Foreskin fibroblast (primary cell): ENCODE measurements at places on chromosomes 11 and 22.

- DNase-seq, result no peak
Measured at GRCh38 chr22:19903031-19903430, 38.5 kb upstream of the COMT start.

DNA sequence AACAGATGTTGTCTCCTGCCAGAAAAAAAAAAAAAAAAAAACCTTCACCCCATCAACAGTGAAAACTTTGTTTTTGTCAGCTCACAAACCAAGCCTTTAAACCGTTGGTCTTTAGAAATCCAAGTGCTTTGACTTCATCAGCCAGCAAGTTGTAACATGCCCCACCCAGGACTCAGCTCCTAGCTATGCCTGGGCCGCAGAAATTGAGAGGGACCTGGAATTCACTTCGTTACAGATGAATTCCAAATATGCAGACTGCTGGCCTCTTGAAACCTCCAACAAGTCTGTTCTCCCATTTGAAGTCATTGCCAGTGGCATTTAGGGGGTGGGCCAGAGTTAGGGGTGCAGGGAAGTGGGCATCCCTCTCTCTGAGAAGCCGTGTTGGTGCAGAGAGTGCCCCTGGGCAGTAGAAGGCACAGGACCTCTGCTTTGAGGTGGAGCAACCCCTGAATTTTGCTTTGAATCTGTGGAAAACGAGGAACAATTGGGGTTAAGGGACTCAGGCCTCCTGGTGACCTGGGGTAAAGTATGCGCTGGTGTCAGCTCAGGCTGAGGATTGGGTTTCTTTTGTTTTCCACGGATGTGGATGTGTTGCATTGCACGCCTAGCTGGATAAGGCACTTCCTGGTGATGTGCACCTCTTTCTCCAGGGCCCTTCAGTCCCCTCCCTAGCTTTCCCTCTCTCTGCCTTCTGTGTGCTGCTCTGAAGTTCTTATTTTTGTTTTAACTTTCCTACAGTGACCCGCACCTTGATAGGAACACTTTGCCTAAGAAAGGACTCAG, 109.5 kb downstream of the DBX1 start:
- DNase-seq, result no peak

DNA sequence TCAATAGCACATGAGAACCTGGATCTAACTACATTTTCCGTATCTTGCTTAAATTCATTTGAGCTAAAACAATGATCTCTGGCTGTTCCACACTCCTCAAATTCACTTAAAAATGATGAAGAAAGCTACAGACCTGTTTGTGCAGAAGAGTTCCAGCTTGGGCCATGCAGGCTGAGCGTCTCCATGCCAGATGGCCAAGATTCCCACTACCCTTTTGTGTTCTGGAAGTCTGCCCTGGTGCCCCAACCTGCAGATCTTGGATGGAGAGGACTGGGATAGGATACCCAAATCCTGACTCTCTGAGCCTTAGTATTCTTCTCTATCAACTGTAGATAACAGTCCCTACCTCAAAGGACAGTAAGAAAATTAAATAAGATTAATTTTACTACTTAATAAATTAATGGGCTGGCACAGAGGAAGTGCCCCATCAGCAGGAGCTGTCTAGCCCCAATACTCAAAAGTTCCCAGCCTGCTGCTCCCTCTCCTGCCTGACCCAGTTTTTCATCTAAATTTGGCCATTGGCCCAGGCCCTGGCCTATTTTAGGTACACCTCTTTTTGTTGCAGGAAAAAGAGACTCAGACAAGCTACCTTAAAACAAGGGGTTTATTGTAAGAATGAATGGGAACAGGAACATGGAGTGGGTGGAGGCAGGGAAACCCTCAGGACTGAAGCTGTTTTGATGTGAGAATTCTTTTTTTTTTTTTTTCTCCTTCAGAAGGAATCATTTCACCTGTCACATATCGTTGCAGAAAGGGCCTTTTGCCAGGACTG, 81.4 kb upstream of the GRK3 start:
- DNase-seq, result no peak

GRCh38 chr22:20174785-20175596, 24.1 kb upstream of the CCDC188 start:
- DNase-seq, result peak; percentile 45

GRCh38 chr11:134574425-134574824, 162.4 kb upstream of the B3GAT1 start:
- DNase-seq, result no peak

DNA sequence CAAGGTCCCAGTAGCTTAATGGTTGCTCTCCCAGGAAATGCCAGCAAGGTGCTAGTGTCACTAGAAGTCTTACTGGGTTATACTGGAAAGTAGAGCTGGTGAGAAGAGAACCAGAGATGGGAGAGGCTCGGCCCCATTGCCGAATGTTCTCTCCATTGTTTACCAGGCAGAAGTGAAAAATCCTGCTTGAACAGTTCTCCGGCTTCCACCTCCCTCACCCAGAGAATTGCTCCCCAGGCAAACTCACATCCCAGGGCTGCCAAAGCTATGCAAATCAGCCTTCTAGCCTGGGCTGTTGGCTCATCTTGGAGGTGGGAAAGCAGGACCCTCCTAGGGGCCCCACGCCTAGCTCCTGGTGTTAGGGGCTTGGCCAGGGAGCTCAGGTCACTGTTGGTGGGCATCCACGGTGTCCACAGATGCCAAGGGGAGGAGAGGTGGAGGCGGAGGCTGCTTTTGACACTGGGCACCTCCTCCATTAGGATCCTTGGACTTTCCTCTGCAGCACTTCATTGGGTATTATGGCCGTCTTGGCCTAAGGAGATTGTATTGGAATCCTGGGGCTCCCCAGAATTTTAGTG, 20.1 kb downstream of the POU2F3 start:
- DNase-seq, result no peak

DNA sequence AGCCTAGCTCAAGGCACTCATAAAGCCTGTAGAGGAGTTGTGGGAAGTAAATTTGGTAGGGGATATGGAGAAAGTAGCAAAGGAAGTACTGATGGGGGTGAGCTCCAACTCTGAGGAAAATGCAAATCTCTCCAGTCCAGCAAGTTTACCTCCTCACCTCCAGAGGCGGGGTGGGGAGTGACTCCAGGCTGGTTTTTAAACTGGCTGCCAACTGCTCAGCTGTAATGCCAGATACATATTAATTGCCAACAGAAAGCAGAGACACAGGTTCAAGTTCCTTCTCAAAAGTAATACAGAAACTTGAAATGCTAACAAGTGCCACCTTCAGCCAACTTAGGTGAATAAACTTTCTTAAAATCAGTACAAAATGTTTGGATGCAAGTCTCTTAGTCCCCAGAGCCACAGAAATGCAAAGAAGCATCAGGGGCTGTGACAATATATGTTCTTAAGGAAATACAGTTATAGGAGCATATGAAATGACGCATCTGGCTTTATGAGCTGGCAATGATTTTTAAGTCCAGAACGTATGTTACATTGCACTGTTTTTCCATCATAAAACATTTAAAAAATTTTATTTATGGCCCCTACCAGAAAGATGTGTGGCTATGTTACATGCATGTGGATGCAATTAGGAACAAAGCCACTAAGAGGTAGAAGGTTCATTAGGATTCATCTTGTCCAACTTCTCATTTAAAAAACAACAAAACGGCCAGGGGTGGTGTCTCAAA, 436.4 kb upstream of the CCDC90B start:
- no peak for DNase-seq

- DNase-seq, result no peak
Measured at GRCh38 chr11:7516475-7516874, 2.7 kb downstream of the PPFIBP2 start.

- DNase-seq, result peak; percentile 76
Measured at GRCh38 chr11:59145534-59145933, 2.9 kb downstream of the FAM111A start.

GRCh38 chr11:84173078-84173477, 886.9 kb upstream of the CCDC90B start:
- DNase-seq, result no peak

- no peak for DNase-seq
Measured at GRCh38 chr11:90700789-90701439, 478.1 kb upstream of the CHORDC1 start.

GRCh38 chr11:126660761-126661425, 305.4 kb downstream of the ST3GAL4 start:
- no peak for DNase-seq

DNA sequence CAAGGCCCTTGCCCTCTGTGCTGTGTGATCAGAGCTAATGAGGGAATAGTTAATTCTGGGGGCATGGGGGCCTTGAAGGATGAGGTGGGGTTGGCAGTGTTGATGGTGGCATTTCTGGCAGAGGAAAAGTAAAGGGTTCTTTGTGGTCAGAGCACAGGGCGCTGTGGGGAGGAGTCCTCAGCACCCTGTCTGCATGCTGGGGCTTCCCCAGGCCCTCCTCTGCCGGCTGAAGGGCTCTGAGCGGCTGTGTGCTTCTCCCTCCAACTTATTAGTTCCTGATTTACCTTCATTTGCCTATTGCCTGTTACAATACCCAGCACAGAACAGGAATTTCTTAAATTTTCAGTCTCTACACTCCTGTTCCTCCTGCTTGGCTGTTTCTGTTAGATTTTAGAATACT, 122.8 kb downstream of the HIPK3 start:
- no peak for DNase-seq

GRCh38 chr11:21634956-21635355, 557.9 kb upstream of the ANO5 start:
- DNase-seq, result no peak

- no peak for DNase-seq
Measured at GRCh38 chr22:24519496-24519895, 24.4 kb downstream of the UPB1 start.

- DNase-seq, result no peak
Measured at GRCh38 chr22:22830957-22831688, 56.5 kb upstream of the IGLL5 start.

GRCh38 chr11:3970108-3970507, 114.6 kb downstream of the STIM1 start:
- DNase-seq, result no peak

GRCh38 chr11:125299061-125299615, 134.6 kb downstream of the PKNOX2 start:
- DNase-seq, result no peak

DNA sequence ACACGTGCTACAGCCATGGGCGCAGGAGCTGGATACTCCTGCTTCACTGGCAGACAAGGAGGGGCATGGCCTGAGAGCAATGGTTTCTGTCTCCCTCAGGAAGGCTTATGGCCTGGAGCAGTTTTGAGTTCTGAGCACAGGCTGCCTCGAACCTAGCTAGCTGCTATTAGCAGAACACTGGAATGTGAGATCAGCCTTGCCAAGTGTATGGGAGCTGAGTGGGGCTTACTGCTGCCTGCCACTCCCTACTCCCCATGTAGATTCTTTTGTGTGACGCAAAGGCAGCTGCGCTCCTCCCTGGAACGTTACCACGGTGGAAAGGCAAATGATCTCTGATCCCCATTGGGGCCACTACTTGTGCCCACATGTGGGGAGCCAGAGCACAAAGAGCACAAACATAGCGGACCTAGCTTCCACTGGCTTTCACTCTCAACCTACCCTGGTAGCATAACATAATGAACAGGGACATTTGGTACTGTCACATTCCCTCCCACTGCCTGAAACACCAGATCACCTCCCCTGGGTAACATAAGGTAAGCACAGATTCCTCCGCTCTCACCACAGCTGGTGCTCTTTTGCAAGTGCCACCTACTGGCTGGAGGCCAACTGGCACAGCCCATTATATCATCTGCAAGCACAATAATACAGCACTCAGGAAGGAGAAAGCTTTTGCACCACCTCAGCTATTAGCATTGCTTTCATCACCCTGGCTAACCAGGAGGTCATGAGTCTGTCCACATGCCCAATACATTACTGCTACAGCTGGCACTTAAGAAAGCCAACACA, 84.6 kb upstream of the GUCY1A2 start:
- no peak for DNase-seq

GRCh38 chr11:65452806-65453490, 30.4 kb downstream of the NEAT1 start:
- peak; percentile 87 for DNase-seq

- DNase-seq, result no peak
Measured at GRCh38 chr22:44164031-44164430, 16.7 kb upstream of the PARVG start.

GRCh38 chr11:77136074-77136473, 8.0 kb downstream of the MYO7A start:
- no peak for DNase-seq

- DNase-seq, result peak; percentile 41
Measured at GRCh38 chr11:126109941-126110731, 47.5 kb upstream of the CDON start.

- DNase-seq, result no peak
Measured at GRCh38 chr11:102468616-102469195, 16.1 kb upstream of the TMEM123 start.

- peak; percentile 92 for DNase-seq
Measured at GRCh38 chr11:70423523-70424505, 25.5 kb downstream of the CTTN start.

- DNase-seq, result no peak
Measured at GRCh38 chr11:61122761-61123160, 20.5 kb downstream of the CD5 start.

GRCh38 chr11:76232026-76232665, 25.8 kb upstream of the WNT11 start:
- DNase-seq, result no peak

DNA sequence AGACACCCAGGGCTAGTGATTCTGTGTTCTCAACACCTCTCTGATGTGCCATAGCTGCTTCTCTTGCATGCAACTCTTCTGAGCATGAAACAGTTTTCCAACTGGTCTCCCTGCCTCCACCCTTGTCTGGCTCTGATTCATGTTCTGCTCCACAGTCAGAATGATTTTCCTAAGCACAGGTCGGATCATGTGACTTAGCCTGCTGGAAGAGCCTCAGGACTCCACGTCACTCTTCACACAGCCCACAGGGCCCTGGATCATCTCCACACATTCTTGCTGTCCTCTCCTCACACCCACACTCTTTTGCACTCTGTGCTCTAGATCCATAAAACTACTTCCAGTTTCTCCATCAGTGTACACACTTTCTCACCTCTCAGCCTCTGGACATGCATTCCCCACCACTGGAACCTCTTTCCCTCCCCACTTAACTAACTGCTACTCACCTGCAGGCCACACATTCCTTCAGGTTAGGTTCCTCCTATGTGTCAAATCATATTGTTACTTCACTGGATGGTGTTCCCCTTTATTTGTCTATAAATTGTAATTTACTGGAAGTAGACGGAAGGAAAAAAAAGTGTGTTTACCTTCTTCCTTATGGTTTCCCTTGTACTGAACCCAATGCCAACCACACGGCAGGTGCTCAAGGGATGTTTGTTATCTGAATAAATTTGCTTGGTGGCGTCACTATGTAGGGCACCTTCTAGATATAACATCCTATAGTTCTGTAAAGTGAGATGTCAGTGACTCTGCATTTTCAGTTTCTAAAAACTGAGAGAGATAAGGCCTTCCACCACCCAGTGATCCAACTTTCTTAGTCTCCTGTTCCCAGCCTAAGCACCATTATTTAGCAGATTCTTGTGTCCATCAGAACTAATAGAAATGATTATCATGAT, 133.7 kb downstream of the ETS1 start:
- DNase-seq, result peak; percentile 94

- no peak for DNase-seq
Measured at GRCh38 chr11:83921447-83922192, 635.5 kb upstream of the CCDC90B start.

GRCh38 chr11:102812188-102812587, 14.2 kb upstream of the MMP1 start:
- DNase-seq, result no peak
